ENCODE measurements at places on chromosomes 5 and 9. TPM values are rescaled to one million over a fixed set of nuclear protein-coding genes. Genes with fewer than 3 reads are reported as not detected.

Gene ANKRD18B
- total RNA-seq, result 6.6 TPM

Gene NCS1
- total RNA-seq, result 20.2 TPM

Gene PCDHGB2
- 4.2 TPM for total RNA-seq

GRCh38 chr9:7368410-7369292 is 430.9 kb downstream of the DMAC1 start:
- peak; percentile 90 for DNase-seq

- DNase-seq, result no peak
Measured at GRCh38 chr9:21553441-21553840, 71.3 kb upstream of the IFNE start.

DNA sequence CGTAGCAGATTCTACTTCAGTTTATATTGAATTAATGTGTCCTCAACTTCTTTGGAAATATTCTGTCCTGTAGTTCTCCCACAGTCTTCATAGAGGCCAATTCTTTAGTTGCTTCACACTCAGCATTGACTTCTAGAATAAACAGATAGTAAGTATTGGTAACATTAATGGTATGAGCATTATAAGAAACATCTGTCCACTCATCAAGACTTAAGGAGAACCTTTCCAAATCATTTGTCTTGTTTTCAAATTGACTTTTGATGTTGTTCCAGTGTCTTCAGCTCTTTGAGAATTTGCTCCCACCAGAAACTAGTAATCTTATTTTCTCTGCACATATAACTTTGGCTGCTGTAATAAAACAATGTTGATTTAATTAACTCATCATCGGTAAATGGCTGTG is 18.3 kb downstream of the RANBP17 start:
- DNase-seq, result no peak

Gene GALNT12
- total RNA-seq, result 6.2 TPM

Gene RNF208
- total RNA-seq, result not detected

GRCh38 chr5:135341016-135341666 is 57.9 kb downstream of the MACROH2A1 start:
- DNase-seq, result no peak

DNA sequence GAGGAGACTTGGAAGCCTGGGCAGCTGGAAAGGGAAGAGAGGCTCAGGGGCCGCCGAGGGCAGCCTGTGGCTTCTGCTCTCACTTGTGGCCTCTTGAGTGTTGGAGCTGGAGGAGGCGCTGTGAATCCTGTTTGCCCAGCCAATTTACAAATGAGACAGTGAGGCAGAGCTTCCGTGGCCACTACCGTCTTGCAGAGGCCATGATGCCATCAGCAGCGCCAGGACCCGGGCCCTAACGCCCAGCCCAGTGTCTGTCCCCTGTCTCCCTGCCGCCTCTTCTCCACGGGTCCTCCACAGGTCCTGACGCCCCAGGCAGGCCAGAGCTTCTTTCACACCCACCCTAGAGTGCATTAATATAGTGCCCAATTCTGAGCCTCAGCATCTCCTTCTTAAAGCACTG is 172.8 kb downstream of the GOLPH3 start:
- DNase-seq, result no peak

DNA sequence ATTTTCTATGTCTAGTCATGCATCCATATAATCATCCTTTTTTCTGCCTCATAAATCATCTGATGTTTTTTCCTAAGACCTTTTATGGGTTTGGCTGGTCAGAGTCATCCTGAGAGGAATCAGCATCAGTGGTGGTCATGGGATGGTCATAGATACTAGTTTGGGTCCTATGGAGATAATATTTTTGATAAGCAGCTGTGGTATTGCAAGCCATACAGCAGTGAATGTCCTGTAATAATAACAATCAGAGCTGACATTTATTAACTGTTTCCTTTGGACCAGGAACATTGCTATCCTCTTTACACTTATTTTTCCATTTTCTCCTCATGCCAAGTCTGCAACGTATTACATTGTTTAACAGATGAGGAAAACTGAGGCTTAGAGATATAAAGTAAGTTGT is 83.1 kb downstream of the TEX10 start:
- no peak for DNase-seq

DNA sequence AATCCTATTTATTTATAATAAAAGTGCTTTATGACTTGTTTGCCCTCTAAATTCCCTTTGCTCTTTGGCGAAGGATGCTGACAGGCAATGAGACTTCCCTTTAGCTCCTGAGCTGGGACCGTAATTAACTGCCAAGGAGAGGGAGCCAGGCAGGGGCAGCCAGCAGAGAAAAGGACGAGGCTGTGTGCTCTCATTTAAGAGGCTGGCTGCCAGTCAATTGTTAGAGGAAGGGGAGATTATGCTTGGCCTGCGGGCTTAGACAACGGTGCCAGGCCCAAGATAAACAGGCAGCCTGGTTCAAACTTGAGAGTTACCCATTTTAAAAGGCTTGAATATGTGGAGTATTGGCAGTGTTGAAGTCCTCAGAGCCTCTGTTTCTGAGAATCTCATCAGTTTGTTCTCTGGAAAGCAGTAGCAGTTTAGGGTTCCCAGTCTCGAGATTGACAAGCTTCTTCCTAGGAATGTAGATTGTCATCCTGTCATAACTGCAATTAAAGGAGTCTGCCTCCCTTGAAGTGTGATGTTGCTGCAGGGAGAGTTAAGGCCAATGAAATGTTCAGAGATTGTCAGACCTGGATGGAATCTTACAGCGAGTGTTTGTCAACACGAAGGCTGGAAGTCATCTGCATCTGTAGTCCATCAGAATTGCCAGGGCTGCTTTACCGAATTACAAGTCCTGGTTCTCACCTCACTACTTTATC is 113.2 kb downstream of the JAKMIP2 start:
- peak; percentile 36 for DNase-seq

DNA sequence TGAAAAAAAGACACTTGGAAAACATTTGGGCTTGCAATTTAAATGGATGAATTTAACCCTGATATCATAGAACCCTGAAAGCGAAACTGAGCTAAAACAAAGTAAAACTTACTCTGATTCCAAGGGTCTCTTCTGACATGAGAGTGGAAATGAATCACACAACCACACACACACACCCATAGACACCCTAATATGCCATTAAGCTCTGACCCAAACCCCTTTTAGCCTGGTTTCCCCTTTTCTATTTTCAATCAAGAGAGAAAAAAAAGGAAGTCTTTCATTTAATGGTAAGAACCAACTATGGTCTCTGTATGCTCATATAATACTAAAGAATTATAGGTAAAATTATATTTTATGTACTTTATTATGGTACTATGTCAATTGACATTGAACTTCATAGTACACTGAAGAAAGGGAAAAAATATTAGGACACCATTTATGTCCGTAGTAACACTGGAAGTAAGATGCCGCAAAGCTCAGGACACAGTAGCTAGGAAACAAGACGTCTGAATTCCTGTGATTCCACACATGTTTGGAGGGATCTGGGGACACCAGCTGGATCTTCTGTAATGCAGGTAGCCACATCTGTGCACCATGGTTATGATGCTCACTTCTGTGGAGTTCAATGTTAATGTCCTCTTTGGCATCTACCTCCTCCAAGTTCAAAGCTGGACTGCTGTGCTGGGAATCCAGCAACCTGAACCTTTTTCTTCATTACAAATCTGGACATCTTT is 95.8 kb downstream of the PCSK1 start:
- no peak for DNase-seq

- no peak for DNase-seq
Measured at GRCh38 chr5:68659881-68660280, 433.9 kb upstream of the SLC30A5 start.

Gene PCDHGC4
- 7.9 TPM for total RNA-seq

- no peak for DNase-seq
Measured at GRCh38 chr5:85017261-85017660, 632.6 kb upstream of the EDIL3 start.

Gene ZDHHC11
- total RNA-seq, result 25.2 TPM

DNA sequence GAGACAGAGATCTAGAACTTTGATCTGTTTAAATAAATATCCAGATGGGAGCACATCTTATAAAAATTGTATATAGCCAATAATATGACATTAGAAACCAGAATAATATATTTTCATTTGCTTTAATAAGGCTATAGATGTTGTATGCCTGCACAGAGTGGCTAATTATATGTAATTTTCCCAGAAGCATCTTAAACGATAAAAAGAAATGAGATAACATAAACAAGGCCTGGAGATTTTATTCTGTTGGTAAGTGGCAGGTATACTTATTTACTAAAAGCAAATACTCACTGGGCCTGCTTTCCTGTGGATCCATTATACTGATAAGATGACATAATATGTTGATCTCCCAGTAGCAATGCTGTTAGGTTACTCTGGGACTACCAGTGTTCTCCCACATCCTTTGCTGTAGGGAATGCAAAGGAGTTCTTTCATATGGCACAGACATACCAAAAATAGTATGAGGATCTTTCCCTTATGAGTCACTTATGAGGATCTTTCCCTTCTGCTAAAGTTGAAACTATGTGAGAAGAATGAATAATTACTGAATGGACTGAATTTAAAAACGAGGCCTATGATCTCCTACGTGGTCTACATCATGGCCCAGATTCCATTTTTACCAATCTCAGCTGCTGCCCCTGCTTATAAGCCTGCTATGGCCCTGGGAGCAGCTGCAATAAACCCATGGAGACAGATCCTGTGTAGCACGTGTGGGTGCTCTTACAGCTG is 112.1 kb downstream of the NUDT12 start:
- peak; percentile 35 for DNase-seq

DNA sequence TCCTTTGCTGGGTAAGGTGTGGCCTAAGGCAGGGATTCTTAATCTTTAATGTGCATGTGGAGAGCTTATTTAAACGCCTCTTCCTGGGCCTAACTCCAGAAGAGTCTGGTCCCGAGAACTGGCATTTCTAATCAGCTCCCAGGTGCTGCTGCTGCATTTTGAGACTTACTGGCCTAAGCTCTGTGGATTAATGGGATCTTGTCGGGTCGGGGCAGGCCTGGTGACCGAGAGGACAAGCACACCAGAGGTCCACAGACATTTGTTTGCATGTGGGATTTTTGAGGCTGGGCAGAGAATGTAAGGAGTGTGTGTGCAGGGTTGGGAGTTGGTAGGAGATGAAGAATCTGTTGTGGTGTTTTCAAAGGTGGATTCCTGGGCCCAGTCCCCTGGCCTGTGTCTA is 95.0 kb upstream of the DAP start:
- no peak for DNase-seq

Gene ADAMTS13
- total RNA-seq, result 4.2 TPM

DNA sequence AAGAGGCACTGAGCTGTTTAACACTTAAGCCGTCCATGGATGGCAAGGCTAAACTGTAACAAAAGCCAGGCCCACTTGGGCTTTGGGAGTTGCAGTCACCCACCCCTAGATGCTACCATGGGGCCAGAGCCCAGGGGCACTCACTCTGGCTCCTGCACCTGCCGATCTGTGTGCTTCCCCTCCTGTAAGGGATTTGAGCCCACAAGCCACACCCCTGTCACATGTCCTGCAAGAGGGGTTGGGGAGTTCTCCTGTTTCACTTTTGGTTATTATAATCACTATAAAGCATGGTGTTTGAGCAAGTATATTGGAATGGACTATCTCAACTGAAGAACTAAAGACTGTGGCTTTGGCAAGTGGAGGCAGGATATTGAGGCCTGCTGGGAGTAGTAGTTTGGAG is 14.0 kb upstream of the GPR151 start:
- no peak for DNase-seq

Gene PAEP
- not detected for total RNA-seq

- no peak for DNase-seq
Measured at GRCh38 chr5:34841816-34842215, 2.9 kb downstream of the TTC23L start.

Gene CLINT1
- 97.7 TPM for total RNA-seq

Gene DIPK1B
- 18.3 TPM for total RNA-seq

DNA sequence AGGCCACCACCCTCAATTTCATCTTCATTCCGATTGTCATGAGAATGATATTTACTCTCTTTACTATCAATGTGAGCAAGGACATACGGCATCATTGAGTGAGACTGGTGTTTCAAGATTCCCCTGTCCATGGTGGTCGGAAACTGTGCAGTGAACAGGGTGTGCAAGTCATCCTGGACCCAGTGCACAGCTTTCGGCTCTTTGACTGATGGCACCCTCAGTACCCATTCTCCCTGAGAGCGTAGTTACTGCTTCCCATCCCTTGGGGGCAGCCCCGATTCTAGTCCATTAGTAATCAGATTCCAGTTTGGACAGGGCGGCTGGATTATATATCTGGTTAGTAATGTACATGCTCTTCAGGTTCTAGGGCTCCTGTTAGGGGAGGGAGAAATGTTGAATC is 61.7 kb upstream of the SUB1 start:
- DNase-seq, result no peak

Gene GMCL2
- total RNA-seq, result not detected

GRCh38 chr9:23341346-23341745 is 484.7 kb downstream of the ELAVL2 start:
- DNase-seq, result no peak

DNA sequence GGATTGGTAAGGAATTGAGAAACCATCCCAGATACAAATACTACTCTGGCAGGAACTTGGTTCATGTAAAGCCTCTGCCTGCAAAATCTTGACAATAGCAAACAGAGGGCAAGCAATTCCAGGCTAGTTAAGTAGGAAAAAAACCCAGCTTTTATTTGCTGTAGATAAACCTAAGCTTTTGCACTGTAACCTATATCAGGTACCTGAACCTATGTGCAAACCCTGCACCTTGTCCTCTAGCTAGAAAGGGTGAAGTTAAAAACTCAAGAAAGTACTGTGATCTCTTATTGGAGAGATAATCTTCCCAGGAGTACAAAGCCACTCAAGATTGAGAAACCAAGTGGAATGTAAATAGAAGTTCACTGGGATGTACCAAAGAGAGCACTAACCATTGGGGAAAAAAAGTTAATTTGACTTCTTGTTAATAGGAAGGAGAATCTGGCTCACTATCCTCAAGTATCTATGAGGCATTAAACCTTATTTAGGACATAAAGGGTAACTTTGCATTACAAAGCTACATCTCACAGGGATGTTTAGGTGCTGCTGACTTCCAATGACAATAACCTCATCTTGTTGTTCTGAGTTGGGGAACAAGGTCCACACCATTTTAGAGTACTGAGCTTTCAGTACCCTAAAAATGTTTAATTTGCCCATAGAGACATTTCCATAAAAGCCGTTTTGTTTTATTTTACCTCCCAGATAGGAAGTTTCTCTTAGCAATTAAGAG is 73.8 kb upstream of the PCA3 start:
- DNase-seq, result no peak

DNA sequence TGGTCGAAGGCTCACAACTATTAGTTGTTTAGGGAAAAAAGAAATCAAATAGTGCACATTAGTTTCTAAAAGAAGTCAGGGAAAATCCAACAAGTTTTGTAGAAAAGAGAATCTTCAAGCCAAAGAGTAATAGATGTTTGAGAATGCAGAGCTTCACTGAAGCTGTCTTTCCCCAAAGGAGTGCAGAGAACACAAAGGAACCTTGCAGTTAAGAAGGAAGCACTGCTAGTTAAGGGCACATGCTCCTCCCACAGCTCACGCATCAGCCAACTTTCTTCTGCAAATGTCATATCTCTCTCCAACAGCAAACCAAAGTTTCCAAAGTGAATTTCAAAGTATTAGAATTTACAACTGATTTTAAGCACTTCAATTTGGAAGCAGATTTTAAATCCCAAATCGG is 116.4 kb upstream of the FST start:
- DNase-seq, result no peak

Data from tongue (tissue), 3 donors.